ENCODE measurements at places on chromosomes 2 and 18. TPM values are rescaled to one million over a fixed set of nuclear protein-coding genes. Genes with fewer than 3 reads are reported as not detected.
A peak's percentile ranks its signal among the peaks of the same experiment; 100 is the strongest.

CYP1B1 gene
- 115 TPM for total RNA-seq

DNA sequence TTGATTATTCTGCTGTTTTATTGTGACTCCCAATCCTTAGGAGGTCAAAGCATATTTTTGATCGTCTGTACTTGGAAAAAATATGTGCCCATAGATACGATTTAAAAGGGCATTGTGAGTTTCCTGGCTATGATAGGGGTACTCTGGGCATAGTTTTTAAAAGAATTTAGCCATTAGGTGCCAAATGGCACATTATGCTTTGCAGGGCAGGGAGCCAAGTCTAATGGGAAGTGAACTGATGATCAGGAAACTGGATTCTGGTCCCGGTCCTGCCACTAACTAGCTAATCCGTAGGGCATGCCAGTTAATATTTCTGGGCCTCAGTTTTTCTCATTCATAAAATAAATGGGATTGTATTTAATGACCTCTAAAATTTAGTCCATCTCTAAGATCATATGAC is 189.3 kb downstream of the LTBP1 start:
- peak; percentile 46 for DNase-seq

FBXO48 gene
- 1.4 TPM for total RNA-seq

DNA sequence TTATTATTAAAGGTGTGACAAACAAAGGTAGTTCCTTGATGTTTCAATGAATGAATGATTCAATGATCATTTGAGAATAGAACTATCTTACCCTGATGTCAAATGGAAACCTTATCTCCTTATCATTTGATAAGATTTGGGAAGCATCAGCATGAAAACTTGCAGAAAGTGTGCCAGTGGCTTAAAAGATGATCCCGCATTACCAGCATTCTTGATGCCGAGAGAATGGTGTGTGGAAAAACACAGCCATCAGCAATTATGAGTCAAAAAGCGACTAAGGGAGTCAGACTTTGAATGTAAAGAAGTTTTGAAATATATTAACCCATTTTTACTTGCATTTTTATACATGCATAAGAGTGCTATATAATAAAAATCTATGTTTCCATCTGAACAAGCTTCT is 93.7 kb downstream of the MAIP1 start:
- DNase-seq = no peak

GRCh38 chr2:104923665-104924064 is 69.8 kb downstream of the POU3F3 start:
- DNase-seq = no peak

TDRD15 gene
- total RNA-seq = not detected

GNAL gene
- 3.0 TPM for total RNA-seq

DNA sequence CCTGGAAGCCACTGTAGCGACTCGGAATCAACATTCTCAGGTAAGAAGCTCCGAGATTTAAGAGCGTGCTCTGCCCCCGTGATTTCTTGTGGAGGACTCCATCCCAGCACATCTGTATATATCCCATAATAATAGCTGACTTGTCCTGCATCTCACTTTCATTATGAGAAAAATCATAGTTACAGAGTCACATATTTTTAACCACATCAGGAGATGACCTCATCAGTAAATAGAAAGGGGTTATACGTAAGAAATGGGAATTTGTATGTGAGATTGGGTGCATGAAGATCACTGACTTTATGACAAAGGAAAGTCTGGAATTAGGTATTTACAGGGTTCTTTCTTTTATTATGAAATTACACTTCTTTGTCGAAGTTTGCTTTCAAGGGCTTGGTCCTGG is 16.4 kb upstream of the TMEM18 start:
- no peak for DNase-seq

DNA sequence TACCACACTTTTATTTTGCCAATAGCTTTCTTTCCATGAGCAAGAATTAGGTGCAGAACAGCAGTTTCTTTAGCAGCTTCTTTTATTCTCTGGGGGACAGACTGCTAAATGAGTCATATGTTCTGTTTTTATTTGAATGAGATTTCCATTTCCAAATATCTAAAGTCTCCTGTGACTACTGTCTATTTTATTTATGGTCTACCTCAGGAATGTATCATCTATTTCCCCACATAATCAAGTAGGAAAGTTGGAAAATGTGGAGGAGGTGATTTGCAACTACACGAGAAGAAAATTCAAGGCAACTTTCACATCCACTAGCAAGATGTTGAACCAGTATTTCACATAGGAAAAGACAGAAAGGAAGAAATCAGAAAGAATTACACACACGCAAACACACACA is 139.9 kb upstream of the MEX3C start:
- DNase-seq = no peak

STPG4 gene
- total RNA-seq = not detected

DNA sequence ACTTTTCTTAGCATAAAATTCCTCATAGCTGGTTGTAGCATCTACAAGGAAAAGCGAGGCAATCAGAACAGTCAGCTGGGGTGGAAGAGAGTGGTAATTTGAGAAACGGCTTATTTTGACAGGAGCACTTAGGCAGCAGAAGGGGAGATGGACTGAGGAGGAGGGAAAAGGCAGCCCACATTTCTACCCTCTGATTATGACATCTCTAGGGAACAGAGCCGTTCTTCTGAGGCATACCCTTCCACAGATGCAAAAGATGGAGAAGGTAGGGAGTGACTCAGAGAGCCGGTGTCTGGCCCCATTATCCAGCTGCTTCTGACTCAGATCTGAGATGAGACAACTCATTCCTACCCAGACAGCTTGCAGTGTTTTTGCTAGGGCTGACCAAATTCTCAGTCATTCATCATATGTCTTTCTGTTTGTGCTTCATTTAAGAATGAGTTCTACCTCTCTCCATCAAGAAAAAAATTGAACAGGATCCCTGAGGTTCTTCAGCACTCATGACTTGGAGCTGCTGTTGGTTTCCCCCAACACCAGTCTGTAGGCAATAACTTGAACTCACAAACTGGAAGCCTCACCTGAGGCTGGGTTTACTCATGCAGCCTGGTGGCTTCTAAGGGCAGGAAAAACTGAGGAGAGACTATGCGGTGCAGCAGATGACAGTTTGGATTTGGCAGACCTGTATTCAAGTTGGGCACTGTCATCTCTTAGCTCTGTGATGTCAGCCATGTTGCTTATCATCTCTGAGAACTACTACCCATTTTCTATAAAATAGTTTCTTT is 15.9 kb upstream of the SEC11C start:
- DNase-seq = no peak

MAPRE2 gene
- total RNA-seq = 83.4 TPM

SDC1 gene
- total RNA-seq = 0.21 TPM

- DNase-seq = no peak
Observed at GRCh38 chr2:18684206-18685038, 95.1 kb upstream of the NT5C1B start.

GRCh38 chr18:8051453-8051852 is 484.3 kb downstream of the PTPRM start:
- no peak for DNase-seq

SLC9A2 gene
- total RNA-seq = not detected

AFF3 gene
- 20.8 TPM for total RNA-seq

UGT1A8 gene
- not detected for total RNA-seq

GRCh38 chr2:170823088-170823897 is 6.6 kb downstream of the GAD1 start:
- peak; percentile 27 for DNase-seq

LANCL1 gene
- total RNA-seq = 46.7 TPM

DNA sequence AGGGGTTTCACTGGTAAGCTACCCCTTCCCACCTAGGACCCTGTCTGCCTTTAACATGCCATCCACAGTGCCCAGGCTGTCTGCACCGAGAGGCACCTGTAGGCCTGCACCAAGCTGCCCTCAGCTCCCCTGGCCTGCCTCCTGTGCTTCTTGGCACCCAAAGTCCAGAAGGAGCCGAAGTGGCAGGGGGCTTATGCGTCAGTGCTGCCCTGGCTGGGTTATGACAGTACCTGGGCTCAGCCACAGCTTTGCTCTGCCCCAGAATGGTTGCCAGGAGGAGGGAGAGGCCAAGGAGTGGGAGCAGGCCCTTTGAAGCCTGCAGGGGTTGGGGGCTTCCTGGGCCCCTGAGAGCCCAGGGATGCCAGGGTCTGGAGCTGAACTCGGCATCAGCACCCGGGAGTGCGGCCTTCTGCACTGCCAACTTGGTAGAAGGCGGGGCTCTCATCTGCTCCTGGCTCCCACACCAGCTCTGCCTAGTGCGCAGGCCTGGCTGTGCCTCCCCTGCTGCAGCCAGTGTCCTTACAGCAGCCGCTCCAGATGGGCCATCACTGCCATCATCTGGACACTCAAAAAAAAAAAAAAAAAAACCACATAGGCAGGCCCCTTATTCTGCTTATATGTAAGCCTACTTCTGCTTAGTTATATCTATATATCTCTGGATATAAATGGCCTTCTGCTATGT is 155.4 kb downstream of the THSD7B start:
- DNase-seq = no peak

AKAIN1 gene
- total RNA-seq = not detected

DNA sequence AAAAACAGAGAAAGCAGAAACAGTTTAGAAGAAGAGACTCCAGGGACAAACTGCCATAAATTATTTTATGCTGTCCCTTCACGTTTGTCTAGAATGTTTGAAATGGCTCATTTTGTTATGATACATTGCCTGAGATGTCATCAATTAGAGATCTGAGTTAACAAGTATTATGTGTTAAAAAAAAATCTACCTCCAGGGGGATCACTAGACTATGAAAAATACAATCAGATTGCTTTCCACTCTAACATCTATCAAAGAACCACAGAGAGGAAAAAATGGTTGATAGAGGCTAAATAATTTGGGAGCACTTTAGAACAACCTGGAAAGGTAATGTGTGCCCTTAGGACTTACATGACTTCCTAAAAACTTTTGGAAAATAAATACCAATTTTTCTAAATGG is 103.8 kb upstream of the CCDC150 start:
- no peak for DNase-seq

DNA sequence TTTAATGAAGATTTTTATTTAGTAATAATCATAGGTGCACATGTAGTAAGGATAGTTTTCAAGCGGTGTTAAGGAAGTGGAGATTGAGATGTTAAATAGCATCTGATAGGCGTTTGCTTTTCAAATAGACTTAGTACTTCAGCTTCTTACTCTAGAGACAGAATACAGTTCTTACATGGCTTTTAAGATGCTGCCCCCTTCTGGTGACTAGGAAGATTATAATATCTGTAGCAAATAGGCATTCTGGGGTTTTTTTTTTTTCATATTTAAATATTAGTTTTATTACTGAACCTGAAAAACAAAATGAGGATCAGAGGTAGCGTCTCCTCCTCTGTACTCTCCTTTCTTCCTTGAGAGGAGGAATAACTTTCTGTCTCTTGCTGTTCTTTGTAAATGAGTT is 100.2 kb downstream of the AGAP1 start:
- no peak for DNase-seq

- no peak for DNase-seq
Observed at GRCh38 chr2:122145856-122146255, 390.4 kb downstream of the TSN start.

- no peak for DNase-seq
Observed at GRCh38 chr2:118672571-118673158, 174.8 kb downstream of the EN1 start.

DNA sequence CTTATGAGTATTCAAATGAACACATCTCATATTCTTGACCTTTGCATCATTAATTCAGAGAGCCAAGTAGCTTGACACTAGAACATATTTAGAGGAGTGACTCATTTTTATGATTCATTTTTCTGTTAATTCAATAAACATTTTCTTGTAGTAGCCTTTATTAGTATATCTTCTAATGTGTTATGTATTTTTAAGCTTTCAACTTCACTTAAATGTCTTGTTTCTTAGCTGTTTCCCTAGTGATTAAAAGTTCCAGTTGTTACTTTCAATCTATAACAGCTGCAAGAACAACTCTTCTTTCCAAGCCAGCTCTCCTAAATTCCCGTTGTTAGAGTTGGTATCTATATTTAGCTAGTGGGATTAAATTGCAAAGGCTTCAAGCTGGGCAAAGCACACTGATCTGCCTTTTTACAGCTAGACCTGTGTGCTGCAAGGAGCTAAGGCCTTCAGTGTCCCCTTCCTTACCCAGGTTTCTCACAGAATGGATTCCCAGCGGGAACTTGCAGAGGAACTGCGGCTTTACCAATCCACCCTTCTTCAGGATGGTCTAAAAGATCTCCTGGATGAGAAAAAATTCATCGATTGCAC is at the start of gene KLHL41:
Gene KLHL41, plus strand, starts transcription at position 405 of the 588 bp plus-strand sequence. Its CDS starts 77 bp downstream, at position 482.
- DNase-seq = no peak

- DNase-seq = no peak
Observed at GRCh38 chr2:88746929-88747490, 55.5 kb downstream of the RPIA start.

GRCh38 chr2:102434655-102435381 is 11.9 kb downstream of the IL18RAP start:
- no peak for DNase-seq

- peak; percentile 80 for DNase-seq
Observed at GRCh38 chr2:65064728-65065552, 8.7 kb downstream of the CEP68 start.

Measured in left cardiac atrium (tissue), 4 donors.